ENCODE measurements at places on chromosomes 13 and 19.

DNA sequence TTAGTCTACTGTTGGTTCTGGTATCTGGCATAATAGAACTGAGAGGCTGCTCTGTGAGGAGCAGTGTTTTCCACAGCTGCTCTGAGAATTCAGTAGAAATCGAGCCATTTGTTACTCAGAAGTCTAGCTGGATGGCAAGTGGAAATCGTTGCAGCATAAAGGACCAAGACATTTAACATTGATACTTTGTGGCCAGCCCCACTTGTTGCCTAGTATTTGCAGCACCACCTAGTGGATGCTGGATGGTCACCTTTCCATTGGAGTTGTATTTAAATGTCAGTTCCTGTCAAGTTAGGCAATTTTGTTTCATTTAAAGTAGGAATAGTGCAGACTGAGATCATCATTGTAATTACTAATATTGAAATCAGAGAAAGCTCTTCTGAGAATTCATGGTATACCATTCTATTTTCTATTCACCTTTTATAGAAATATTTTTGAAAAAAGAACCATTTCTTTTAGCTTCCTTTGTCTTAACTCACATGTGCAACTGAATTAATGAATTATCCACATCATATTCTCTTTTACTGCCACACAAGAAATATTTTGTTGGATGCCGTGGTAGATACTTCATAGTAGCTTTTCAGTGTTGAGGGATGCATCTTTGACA is 64.6 kb downstream of the PDS5B start:
- DNase-seq, result peak; percentile 55

DNA sequence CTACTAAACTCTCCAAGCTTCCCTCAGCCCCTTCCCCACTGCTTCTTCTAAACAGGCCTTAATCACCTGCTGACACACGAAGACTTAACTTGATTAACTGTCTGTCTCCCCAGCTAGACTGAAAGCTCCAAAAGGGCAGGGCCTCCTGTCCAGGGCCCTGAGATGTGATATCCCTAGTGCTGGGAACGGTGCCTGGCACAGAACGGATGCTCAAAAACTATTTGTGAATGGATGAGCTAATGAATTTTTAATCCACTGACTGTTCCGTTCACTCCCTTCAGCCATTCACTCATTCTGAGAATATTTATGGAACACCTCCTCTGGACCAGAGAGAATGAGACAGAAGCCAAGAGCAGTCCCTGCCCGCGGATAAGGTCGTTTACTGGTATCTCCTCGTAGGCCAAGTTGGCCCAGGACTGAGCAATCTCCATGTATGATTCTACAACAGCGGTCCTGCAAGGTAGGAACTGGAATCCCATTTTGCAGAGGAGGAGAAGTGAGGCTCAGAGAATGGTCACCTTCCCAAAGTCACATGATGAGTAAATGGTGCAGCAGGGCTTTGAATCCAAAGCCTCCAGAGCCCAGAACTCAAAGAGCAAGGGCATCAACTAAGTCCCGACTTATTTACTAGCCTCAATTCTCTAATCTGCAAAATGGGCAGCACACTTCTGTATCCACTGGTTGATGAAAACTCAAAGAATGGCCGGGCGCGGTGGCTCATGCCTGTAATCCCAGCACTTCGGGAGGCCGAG is 3.4 kb downstream of the DMWD start:
- no peak for DNase-seq

- DNase-seq, result no peak
These were observed 162.9 kb downstream of the USP12 start for GRCh38 chr13:27008733-27009132.

DNA sequence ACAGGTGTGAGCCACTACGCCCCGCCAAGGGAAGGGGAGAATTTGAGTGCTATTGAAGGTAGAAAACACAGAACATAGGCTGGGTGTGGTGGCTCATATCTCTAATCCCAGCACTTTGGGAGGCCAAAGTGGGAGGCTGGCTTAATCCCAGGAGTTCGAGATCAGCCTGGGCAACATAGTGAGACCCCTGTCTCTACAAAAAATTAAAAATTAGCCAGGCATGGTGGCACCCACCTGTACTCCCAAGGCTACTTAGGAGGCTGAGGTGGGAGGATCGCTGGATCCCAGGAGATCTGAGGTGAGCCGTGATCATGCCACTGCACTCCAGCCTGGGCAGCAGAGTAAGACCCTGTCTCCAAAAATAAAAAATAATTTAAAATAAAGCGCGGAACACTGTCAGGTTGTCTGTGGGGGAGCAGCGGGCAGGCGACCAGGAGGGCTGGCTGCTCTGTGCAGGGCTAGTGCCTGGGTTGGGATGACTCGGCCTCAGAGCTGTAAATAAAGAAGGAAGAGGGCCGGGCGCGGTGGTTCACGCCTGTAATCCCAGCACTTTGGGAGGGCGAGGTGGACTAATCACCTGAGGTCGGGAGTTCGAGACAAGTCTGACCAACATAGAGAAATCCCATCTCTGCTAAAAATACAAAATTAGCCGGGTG is 41.0 kb downstream of the LTBP4 start:
- DNase-seq, result no peak

DNA sequence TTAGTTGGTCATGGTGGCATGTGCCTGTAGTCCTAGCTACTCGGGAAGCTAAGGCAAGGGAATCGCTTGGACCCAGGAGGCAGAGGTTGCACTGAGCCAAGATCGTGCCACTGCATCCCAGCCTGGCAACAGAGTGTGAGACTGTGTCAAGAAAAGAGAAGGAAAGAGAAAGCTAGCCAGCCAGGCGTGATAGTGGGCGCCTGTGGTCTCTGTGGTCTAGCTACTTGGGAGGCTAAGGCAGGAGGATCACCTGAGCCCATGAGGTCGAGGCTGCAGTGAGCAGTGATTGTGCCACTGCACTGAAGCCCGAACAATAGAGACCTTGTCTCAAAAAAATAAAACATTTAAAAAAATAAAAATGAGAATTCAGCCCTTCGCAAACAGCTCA is 33.3 kb downstream of the TIMM13 start:
- no peak for DNase-seq

GRCh38 chr13:96726651-96727050 is 267.6 kb downstream of the OXGR1 start:
- no peak for DNase-seq

DNA sequence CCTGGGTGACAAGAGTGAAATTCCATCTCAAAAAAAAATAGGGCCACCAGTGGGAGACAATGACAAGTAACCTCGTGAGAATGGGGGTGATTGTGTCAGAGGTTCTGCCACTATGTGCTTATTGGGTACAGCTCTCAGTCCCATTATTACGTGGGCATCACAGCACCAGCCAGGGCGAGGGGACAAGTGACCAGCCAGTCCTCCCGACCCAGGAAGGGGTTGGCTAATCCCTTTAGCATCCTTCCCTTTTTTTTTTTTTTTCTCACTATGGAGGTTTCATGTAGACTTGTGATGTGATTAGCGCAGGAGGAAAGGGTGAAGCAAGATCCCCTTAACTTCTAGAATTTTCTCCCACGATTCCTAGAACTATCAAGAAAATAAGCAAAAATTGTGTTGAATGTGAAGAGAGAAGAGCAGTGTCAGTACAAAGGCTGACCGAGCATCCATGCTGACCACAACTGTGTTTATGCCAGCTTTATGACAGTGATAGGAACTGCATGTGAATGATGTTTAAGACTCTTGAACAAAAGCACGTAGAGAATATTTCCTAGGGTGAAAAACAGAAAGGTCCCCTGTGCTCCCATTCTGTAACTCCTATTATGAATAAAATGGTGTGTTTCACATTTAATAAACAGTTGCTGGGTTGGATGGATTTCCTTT is 50.0 kb downstream of the ALOX5AP start:
- no peak for DNase-seq

DNA sequence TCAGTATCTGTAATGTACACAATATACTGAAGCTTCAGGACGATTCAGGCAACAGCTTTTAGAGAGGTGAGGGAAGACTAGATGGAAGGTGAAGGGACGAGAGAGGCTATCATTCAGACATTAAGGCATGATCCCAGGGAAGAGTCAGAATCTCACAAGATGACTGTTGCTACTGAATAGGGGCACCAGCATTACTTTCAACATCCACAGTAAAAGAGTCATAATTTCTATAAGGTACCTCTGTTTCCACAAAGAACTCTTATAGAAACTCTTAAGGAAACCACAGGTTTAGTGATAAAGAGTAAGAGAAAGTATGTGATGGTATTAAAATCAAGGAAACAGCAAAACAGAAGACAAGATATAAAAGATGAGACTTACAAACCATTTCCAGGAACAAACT is 23.0 kb downstream of the LCP1 start:
- no peak for DNase-seq

- DNase-seq, result no peak
These were observed 316.4 kb downstream of the GPC5 start for GRCh38 chr13:91714855-91715254.

- DNase-seq, result no peak
These were observed 1.4 kb upstream of the PAN3 start for GRCh38 chr13:28136916-28137315.

GRCh38 chr13:113666951-113667701 is at the start of gene GRK1:
GRK1 (plus strand) TSS chr13:113667219; CDS start chr13:113667387, 168 bp downstream.
- no peak for DNase-seq

- no peak for DNase-seq
These were observed 278.9 kb downstream of the ZNF536 start for GRCh38 chr19:30651066-30651465.

- no peak for DNase-seq
These were observed 7.3 kb upstream of the SBK3 start for GRCh38 chr19:55552620-55553019.

- no peak for DNase-seq
These were observed 27.3 kb downstream of the TM9SF2 start for GRCh38 chr13:99528547-99528946.

DNA sequence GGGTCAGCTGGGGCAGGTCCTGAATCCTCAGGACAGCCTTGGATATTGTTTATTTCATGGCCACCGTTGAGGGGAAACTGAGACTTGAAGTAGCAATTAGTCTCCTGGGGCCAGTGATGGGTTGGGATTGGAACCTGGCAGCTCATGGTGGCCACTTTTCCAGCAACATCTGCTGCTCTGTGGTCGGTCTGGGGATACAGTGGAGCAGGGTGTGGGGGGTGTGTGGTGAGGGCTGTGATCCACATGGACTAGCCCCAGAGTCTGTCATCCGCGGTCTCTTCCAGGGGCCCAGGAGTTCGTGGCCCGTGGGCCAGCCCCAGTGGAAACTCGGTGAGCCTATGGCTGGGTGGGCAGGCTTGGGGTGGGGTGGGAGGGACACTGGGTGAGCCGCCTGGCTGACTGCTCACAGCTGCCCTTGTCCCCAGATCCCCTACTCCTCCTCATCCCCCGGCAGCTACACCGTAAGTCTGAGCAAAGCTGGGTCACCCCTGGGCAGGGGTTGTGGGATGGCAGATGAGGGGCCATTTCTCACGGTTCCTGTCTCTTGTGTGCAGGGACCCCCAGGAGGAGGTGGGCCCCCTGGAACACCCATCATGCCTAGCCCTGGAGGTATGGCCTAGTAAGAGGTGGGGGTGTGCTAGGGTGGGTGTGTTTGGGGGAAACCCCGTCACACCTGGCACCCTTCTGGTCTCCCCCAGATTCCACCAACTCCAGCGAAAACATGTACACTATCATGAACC is 5.5 kb downstream of the ISYNA1 start:
- no peak for DNase-seq

DNA sequence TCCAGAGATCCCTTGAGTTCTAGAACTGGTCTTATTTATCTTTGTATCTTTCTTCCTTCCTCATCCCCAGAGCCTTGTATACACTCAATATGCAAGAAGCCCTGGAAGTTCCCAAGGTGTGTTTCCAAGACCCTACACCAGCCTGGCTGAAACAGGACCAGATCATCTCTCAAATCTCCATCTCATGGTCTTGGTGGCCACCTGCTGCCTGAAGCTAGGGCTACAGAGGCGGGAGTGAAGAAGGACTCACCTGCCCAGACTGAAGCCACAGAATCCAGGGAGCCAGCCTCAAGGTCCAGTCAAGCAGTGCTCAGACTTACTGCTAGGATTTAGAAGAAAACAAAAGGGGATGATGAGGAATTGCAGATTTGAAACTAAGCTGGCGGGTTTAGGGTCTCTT is 6.1 kb upstream of the CYSLTR2 start:
- no peak for DNase-seq

DNA sequence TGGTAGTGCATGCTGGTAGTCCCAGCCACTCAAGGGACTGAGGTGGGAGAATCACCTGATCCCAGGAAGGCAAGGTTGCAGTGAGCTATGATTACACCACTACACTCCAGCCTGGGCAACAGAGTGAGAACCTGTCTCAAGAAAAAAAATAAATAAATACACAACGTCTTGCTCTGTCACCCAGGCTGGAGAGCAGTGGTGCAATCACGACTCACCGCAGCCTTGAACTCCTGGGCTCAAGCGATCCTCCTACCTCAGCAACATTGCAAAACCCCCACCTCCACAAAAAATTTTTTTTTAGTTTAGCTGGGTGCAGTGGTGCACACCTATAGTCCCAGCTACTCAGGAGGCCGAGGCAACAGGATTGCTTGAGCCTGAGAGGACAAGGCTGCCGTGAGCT is 8.8 kb downstream of the TPM4 start:
- no peak for DNase-seq

GRCh38 chr13:98609756-98610155 is 32.8 kb upstream of the STK24 start:
- no peak for DNase-seq

DNA sequence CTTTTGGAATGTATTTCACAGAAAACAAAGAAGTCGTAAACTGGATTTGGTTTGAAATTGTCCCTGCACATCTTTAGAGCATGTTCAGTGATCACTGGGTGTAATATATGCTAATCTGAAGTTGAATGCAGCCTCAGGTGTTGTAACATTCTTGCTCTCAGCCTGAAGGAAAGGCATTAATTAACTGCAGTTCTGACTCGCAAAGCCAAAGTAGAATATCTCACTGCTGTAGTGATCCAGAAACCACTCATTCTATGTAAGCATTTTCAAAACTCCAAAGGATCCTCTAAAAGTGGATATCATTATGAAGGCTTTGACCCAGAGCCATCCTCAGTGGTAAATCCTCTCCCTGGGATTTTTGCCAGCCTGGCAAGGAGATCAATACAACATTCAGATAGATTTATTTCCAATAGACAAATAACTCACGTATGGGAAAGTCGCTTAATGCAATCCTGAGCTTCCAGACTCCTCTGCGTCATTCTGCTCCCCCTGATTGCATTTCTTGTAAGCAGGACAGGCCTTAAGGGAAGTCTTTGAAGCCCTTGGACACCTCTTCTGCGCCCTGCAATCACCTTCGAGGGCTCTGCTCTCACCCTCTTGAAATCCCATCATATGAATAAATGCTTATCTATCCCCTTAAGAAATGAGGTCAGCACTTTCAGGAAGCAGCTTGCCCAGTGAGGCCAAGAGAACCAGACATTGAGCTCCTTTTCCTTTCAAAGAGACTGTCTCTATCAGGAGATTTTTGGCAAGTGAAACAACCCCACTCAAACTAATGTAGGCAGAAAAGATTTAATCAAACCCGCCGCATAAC is 301.7 kb upstream of the NBEA start:
- DNase-seq, result no peak

GRCh38 chr13:30107521-30108136 is 199.7 kb downstream of the KATNAL1 start:
- no peak for DNase-seq

GRCh38 chr13:98033277-98034247 is 80.1 kb downstream of the IPO5 start:
- no peak for DNase-seq
